ENCODE measurements at places on chromosomes 6 and 20. TPM values are rescaled to one million over a fixed set of nuclear protein-coding genes. Genes with fewer than 3 reads are reported as not detected.

- no peaks in the 10 kb centered on the region for H3K4me1 ChIP-seq
- no peak overlapping the region for H3K27ac ChIP-seq
- no peak overlapping the region for H3K4me3 ChIP-seq
- DNase-seq, result no peak
Measured at GRCh38 chr6:166351715-166352285, 9.5 kb upstream of the SFT2D1 start.

DNA sequence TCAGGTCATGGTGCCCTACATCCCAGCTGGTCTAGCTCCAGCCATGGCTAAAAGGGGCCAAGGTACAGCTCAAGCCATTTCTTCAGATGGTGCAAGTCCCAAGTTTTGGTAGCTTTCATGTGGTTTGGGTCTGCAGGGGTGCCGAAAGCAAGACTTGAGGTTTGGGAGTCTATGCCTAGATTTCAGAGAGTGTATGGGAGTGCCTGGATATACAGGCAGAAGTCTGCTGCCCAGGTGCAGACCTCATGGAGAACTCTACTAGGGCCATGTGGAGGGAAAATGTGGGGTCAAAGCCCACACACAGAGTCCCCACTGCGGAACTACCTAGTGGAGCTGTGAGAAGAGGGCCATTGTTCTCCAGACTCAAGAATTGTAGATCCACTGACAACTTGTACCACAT is 1000.9 kb upstream of the ADGRB3 start:
- H3K27me3 ChIP-seq, result no peaks in the 10 kb centered on the region
- no peak for DNase-seq
- no peak overlapping the region for H3K4me3 ChIP-seq
- no peak overlapping the region for H3K27ac ChIP-seq
- H3K36me3 ChIP-seq, result no peaks in the 10 kb centered on the region
- no peaks in the 10 kb centered on the region for H3K4me1 ChIP-seq

GRCh38 chr6:125421836-125422235 is 120.1 kb upstream of the HDDC2 start:
- no peak overlapping the region for H3K4me3 ChIP-seq
- no peaks in the 10 kb centered on the region for H3K36me3 ChIP-seq
- peak; percentile 32 for DNase-seq
- H3K27me3 ChIP-seq, result no peaks in the 10 kb centered on the region
- H3K27ac ChIP-seq, result no peak overlapping the region
- H3K4me1 ChIP-seq, result no peaks in the 10 kb centered on the region

GRCh38 chr6:99366852-99367251 is 17.4 kb upstream of the FAXC start:
- H3K27me3 ChIP-seq, result no peaks in the 10 kb centered on the region
- no peaks in the 10 kb centered on the region for H3K36me3 ChIP-seq
- H3K27ac ChIP-seq, result no peak overlapping the region
- H3K4me3 ChIP-seq, result no peak overlapping the region

FRS3 gene
- total RNA-seq, result 3.4 TPM

DNA sequence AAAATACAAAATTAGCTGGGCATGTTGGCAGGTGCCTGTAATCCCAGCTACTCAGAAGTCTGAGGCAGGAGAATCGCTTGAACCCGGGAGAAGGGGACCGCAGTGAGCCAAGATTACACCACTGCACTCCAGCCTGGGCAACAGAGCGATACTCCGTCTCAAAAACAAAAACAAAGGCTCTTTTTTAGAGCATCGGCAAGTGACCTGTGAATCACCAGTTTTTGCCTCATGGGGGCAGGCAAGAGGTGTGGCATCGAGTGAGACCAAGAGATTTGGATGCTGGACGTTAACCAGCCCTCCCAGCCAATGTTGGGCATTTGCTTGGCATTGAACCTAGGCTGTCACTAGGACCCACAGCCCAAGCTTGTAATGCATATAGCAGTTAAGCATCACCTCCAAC is 14.6 kb upstream of the CDK5RAP1 start:
- no peak overlapping the region for H3K27ac ChIP-seq
- no peak overlapping the region for H3K4me3 ChIP-seq
- H3K36me3 ChIP-seq, result no peaks in the 10 kb centered on the region
- no peaks in the 10 kb centered on the region for H3K27me3 ChIP-seq
- peak; percentile 67 for DNase-seq

- no peak for DNase-seq
- H3K4me1 ChIP-seq, result no peaks in the 10 kb centered on the region
- 0 out of 2 replicates have a peak, but pooled peaks cover 6% of the 10 kb centered on the region for H3K27me3 ChIP-seq
- no peak overlapping the region for H3K4me3 ChIP-seq
Measured at GRCh38 chr6:147447835-147448611, 60.5 kb upstream of the SAMD5 start.
